Muscle of back (tissue), 13 donors: ENCODE measurements at places on chromosomes 13 and 19.

DNA sequence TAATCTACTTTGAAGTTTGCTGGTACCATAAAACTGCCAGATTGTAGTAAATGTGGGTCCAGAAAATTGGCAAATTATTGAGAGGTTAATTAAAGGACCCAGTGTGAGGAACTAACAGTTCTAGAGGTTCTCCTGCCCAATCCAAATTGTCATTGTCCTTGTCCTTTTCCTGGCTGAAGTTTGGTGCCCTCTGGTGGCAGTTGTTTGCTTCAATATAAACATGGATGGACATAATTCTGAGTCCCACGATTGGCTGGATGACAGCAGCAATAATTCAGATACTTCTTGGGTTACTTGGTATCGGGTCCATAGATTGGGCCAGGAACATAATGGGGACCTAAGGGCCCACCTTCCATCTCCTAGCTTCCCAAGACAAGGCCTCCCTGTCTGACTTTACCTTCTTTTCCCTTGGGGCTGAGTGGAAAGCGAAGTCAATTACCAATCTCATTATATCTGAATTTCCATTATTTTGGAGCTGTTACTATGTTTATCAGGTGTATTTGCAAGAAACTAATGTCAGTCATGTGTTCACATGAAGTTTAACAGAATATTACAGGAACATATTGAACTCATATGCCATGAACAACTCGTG, 33.8 kb upstream of the GARRE1 start:
- peak; percentile 65 for DNase-seq

DNA sequence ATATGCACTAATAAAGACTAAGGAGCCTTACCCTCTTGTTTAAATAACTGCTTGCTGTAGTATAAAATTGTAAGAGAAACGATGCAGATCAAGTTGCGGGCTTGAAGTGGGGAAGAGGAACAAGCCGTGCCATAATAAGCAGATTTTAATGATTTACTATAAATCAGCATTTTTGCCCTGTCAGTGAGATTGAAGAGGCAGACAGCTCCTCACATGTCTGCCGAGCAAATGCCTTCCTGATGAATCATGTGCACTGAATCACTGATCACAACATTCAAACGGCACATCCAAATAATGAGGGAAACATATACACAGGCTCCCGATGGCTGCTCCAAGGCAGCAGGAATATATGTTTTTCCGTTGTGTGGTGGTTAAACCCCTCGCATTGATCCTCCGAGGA, 282.9 kb downstream of the TSHZ3 start:
- DNase-seq, result no peak

DNA sequence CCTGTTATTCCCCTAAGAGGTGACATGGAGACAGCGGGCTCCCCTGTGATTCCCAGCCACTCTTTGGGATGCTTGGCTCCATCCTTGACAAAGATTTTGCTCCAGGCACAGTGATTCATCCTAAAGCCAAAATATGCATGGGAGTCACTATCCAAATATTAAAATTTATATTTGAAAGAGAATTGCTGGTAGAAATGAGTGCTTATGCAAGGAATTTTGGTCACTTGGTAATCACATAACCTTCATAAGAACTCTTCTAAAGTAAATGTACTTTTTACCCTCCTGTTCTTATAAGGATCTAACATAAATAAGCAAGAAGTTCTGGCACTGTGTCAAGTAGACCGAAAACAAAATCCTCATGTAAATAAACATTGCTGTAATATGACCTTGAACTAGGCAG, 385.8 kb downstream of the ITGBL1 start:
- no peak for DNase-seq

GRCh38 chr19:10935371-10936059, 6.9 kb downstream of the TIMM29 start:
- no peak for DNase-seq

DNA sequence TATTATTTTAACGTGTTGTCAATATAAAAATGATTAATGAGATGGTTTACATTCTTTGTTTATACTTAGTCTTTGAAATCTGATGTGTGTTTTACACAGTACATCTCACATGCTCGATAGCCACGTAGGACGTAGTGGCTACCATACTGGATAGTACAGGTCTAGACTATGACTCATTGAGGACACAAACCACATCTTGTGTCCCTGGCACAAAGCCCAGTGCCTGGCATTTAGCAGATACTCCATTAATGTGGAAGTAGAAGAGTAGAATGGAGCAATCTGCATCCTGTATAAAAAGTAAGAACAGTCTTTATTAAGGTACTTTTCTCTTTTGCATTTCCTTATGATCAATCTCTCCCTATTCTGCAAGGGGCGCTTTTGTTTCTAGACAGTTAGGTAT, 49.0 kb upstream of the FRY start:
- DNase-seq, result no peak

GRCh38 chr13:111341886-111342285, 21.4 kb downstream of the TEX29 start:
- DNase-seq, result no peak

DNA sequence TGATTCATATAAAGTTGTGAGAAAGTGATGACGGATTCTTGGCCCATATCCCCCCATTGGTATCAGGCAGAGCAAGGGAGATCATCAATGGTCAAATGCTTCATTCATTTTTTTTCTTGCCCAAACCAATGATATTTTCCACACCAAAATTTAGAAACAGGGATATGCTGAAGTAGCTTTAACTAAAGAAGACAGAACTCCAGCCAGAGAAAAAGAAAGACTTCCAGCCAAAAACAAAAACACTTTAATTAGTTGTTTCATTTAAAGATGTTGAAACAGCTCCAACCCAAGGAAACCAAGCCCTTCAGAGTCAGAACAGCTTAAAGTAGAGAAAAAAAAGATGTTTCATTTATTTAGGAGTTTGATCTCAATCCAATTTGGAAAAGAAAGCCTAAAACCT, 358.9 kb upstream of the NBEA start:
- DNase-seq, result no peak

GRCh38 chr13:98813993-98814392, 61.5 kb upstream of the SLC15A1 start:
- no peak for DNase-seq

- no peak for DNase-seq
These were observed 66.6 kb downstream of the GGACT start for GRCh38 chr13:100521851-100522617.

GRCh38 chr13:91904597-91904996, 506.2 kb downstream of the GPC5 start:
- DNase-seq, result no peak

DNA sequence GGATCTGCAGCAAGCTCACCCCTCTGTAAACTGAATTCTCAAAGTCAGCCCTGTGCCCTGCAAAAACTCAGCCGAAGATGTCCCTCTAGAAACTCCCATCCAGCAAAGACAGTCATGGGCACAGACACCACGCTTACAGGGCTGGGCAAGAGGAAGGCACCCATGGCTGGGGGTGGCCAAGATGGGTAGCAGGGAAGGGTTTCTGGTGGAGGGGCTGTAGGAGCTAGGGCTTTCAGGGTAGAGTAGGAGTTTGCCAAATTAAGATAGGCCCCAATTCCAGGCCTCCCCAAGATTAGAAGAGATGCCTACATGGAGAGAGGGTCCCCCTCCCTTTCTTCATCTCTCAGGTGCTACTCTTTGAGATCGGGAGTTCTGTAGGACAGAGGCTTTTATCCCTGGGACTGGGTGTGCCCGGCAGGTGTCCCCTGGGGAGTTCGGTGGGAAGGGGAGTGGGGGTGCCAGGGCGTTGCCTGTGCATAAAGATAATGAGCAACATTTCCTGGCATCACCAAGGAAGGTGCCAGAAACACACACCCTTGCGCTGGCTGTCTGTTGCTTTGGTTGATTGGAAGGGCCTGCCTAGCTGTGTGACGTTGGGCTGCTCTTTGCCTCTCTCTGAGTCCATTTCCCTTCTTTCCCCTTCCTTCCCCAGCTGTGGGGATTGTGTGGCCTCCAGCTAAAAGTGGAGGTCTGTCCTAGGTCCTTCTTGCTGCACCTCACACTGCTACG, 9.4 kb downstream of the NRTN start:
- DNase-seq, result no peak

DNA sequence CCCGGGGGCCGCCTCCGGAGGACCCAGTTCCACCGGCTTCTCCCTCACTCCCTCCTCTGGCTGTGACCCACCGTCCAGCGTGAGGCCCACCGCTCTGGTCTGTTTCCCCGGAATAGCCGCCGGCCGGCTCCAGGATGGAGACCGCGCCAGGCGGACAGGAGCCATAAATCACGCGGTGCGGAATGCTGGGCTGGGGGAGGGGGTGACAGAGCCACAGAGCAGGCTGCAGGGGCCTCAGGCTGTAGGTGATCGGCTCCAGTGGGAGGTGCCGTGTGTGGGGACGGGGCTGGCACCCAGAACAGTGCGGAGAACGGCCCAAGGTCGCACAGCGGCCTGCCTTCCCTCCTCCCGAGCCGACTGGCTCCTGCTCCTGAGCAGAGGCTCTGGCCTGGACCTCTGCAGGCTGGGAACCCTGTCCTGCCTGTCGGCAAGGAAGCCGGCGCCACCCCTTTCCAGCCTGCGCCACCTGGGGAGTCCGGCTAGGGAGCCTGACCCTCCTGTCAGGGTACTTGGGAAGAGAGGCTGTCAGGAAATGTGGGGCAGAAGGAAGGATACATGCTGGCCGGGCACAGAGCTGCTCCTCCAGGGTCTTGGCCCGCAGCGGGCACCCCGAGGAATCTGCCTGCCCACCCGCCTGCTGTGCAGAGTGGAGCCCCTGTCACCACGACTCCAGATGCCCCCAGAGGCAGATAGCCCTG, 8.3 kb downstream of the PIAS4 start:
- peak; percentile 73 for DNase-seq

- peak; percentile 44 for DNase-seq
These were observed 257.2 kb downstream of the DIAPH3 start for GRCh38 chr13:59906413-59907049.
